ENCODE measurements at places on chromosomes 12 and 14.

- no peak for DNase-seq
Measured at GRCh38 chr14:24360281-24360680, 7.7 kb upstream of the NFATC4 start.

GRCh38 chr14:68958553-68958952 is 20.5 kb downstream of the ACTN1 start:
- no peak for DNase-seq

DNA sequence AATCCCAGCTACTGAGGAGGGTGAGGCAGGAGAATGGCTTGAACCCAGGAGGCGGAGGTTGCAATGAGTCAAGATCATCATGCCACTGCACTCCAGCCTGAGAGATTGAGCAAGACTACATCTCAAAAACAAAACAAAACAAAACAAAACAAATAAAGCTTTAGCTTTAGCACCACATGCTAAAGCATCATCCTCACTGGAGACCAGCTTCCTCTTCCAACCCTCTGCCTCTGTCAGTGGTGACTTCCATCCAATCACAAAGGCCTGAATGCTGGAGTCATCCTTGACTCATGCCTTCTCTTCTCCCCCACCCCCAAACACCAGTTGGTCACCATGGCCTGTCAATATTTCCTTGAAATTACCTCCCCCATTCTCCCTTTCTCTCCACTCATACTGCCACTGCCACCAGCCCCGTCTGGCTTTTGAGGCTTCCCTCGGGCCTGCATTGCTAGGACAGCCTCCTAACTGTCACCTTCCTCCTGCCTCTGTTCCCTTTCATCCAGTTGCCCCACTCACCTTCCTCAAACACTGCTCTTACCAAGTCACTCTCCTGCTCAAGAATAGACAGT is 1.4 kb downstream of the ZNF385A start:
- no peak for DNase-seq

DNA sequence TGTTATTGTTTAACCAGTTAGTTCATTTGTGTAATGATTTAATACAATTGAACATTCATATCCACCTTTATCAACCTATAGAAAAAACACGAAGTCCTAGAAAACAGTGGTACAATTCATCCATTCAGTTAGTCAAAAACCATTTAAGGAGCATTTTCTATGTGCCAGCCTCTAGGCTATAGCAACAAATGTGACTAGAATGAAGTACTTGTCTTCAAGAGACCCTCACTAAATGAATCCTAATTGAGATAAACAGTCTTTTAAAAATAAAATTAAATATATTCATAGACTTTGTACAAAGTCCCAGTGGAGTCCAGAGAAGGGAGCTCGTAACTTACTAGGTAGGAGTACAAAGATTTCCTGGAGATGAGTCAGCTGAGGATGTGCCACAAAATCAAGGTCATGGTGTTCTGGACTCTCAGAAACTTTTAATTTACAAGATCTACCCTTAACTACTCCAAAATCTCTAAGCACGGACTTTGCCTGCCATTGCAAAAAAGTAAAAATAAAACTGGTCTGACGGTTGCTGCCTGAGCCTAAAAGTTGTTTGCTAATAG is 430.7 kb upstream of the DCN start:
- DNase-seq: no peak

DNA sequence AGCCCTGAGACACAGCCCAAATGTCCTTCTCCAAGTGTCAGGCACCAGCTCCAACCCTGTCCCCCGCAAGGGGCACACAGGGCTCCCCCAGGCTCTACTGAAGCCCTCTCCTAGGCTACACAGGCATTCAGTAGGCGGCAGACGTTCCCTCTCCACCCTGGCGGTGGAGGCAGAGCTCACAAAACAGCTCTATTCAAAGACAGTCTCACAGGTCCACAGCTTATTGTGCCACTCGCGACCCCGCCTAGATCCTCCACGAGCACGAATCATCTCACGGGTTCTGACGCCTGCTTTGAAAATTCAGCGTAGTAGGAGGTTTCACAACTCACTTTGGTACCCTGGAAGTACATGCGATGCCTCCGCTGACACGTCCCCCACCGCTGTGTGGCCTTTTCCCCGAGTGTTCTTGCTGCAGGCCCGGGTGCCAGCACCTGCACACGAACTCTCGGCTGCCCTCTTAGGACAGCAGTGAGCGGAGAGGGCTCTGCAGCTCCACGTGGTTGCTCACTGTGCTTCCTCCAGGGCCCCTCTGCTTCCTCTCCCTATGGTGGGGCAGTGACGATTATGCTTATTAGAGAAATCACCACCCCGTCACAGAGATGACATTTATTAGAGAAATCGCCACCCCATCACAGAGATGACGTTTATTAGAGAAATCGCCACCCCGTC is 78.5 kb downstream of the ADGRD1 start:
- no peak for DNase-seq

DNA sequence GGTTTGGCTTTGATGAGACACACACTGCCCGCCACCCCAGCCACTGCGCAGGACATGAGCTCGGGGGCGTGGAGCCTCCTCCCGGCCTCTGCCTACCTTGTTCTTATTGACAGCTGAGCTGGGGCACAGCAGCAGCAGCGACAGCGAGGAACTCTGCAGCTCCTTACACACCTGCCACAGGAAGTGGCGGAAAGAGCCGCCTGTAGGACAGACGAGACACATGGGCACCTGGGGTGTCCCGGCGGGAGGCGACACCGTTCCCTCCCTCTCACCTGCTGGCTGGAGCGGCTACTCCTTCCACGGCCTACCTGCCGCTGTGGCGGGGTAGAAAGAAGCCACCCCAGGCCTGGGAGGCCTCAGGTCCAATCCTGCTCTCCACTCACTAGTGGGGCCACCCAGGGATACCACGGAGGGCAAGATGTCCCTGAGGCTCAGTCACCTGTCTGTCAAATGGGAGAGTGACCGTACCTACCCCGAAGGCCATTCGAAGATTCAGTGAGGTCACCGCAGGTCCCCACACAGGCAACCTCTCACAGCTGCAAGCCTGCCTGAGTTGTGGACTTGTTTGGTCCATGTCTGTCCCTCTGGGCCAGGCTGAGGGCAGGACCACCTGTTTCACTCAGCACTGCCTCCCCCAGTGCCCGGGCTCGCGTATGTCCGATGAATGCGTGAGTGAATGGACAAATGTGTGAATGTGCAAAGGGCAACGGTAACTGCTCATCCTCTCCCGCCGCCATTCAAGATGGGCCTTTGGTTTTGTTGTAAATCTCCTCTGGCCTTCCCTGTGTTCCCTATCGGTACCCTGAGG is 42.6 kb downstream of the TRAFD1 start:
- no peak for DNase-seq

DNA sequence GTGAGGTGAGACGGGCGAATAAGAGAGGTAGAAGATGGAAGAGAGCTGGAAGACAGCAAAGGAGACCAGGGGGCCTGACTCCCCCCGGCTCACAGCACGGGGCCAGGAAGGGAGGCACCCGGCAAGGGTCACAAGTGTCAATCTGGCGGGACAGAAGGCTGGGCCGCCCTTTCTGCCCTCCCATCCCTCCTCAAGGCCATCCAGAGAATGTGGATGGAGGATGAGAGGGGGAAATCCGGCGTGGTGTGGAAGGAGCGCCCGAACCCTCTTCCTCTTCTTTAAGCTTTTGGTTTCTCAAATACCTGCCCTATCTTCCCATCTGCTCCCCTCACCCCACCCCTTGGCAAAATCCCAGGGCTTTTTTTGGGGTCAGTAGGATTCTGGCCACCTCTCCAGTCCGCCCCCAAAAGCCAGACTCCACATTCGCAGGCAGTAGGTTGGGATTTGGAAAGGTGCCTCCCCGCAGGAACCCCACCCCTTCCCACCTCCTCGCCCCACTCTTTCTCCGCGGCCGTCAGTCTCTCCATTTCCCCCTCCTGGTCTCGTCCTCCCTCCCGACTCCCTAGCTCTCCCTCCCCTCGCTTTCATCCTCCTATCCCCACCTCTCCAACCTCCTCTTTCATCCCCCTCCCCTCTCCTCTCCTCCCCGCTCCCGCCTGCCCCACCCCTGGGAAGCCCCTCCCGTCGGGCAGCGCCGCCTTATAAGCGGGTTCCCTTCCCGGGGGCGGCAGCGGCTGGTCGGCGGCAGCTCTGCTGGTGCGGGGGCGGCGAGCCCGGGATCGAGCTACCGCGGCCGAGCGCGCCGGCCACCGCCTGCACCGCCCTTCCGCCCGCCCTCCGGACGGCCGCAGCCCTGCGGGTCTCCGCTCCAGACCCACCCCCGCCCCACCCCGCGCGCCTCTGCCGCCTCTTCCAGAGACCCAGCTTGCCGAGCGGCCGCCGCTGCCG is at the start of gene PTMS:
Gene PTMS, plus strand, starts transcription at position 730 of the 948 bp plus-strand sequence. CDS start 343 bp downstream, outside the sequence.
- peak; percentile 62 for DNase-seq

DNA sequence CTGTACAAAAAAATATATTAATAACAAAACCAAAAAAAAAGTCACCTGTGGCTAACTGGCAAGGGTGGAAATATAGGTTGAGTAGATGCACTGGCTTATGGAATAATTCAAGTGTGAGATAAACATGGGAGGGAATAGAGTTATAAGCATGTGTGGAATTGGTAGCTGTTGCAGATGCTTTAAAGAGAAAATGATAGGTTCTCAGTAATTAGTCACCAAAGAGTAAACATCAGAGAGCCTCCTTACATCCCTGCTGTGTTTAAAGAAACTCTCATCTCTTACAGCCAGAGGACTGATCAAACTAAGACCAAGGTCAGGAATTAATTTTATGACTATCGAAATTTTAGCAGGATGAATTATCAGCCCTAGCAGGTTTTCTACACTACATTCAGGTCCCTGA is 70.5 kb downstream of the EGLN3 start:
- DNase-seq: no peak

DNA sequence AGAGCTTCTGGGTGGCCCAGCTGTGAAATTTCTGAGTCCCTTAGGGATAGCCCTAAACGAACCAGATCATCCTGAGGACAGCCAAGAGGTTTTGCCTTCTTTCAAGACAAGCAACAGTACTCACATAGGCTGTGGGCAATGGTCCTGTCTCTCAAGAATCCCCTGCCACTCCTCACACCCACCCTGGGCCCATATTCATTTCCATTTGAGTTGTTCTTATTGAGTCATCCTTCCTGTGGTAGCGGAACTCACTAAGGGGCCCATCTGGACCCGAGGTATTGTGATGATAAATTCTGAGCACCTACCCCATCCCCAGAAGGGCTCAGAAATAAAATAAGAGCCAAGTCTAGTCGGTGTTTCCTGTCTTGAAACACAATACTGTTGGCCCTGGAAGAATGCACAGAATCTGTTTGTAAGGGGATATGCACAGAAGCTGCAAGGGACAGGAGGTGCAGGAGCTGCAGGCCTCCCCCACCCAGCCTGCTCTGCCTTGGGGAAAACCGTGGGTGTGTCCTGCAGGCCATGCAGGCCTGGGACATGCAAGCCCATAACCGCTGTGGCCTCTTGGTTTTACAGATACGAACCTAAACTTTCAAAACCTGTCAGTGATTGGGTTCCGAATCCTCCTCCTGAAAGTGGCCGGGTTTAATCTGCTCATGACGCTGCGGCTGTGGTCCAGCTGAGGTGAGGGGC is 38.9 kb downstream of the DAD1 start:
- DNase-seq: peak; percentile 53

DNA sequence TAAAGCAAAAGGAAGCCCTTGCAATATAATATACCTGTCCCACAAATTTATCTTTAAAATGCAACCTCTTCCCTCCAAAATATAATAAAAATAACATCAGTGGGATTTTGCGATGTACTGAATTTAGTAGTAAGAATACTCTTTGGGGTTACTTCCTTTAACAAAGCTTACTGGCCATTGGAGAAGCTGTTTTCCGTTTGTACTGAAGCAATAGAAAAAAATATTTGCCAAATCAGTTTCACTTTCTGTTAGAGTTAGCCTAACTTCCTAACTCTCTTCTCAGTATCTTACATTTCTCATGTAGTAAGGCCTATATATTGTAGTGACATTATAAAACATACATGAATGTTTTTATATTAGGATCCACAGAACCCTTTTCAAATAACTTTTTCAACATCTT is 3.7 kb downstream of the MAX start:
- peak; percentile 39 for DNase-seq

DNA sequence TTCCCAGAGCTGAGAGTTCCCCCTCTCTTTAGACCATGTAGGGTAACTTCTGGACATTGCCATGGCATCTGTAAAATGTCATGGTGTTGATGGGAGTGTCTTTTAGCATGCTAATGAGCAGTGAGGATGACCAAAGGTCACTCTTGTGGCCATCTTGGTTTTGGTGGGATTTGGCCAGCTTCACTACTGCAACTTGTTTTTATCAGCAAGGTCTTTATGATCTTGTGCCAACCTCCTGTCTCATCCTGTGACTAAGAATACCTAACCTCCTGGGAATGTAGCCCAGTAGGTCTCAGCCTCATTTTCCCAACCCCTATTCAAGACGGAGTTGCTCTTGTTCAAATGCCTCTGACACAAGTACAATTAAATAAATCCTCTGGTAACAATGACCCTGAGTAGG is 244.4 kb downstream of the NEDD1 start:
- DNase-seq: no peak

GRCh38 chr12:127655691-127656090 is 611.3 kb upstream of the TMEM132C start:
- no peak for DNase-seq

DNA sequence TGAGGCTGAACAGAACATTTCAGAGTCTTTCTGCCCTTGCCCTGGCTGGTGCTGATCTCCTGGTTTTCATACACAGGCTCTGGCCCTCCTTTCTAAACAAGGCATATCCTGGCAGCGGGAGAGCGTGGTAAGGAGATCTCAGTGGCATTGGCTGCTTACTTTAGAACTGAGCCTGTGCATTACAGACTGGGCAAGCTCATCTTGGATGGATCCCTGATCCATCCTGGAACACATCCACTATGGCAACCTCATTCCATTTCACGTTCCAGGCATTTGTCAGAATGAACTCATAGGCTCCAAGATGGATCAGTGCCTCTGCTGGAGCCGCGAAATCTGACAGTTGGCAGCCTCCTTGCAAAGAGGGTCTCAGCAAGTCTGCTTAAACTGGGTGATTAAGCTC is 224.5 kb upstream of the PELI2 start:
- no peak for DNase-seq

- DNase-seq: no peak
Measured at GRCh38 chr12:79083181-79083580, 218.6 kb downstream of the SYT1 start.

DNA sequence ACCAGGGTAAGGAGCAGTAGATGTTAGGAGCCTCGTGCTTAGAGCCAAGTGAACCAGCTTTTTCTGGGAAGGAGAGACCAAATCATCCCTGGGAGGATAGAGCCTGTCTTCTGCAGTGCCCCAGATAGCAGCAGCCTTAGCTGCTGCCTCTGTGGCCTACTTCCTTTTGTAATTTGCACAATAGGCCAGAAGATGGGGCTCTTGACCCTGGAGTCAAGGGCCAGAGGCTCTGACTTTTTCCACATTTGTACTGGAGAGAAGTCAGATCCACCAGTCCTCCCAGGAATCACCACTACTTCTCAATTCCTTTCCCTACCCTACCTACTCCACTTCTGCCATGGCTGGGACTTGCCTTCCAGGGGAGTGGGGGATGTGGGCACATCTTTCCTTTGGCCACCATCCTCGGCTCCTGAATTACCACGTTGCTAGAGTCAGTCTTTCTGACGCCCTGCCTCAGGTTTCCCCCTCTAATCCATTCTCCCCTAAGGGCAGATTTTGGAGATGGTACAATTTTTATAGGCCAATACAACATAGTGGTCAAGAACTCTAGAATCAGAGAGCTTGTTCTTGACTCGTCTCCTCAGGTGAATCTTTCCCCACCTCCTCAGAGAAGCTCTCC is 3.3 kb upstream of the SLC4A8 start:
- DNase-seq: peak; percentile 59

Data from GM10248 (cell line).